ENCODE measurements at places on chromosomes 12 and 14.

DNA sequence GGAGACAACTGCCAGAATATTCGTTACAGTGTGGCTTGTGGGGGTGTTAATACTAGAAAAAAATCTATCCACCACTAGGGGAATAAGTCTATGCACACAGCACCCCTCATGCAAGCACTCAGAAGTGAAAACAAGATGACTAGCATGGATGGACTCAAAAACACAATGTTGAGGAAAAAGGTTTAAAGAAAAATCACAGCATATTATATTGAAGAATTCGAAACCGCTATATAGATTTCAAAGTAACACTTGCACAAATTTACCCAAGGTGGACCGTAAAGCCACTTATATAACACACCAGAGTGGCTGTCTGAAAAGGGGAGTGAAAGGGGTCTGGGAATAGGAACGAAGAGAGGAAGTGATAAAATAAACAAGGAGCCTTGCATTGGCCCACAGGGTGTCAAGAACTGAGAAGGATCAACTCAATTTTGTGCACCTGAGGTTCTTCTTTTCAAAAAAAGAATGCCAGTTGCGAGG, 544 bp downstream of the ABCD4 start:
- DNase-seq, result peak; percentile 52

DNA sequence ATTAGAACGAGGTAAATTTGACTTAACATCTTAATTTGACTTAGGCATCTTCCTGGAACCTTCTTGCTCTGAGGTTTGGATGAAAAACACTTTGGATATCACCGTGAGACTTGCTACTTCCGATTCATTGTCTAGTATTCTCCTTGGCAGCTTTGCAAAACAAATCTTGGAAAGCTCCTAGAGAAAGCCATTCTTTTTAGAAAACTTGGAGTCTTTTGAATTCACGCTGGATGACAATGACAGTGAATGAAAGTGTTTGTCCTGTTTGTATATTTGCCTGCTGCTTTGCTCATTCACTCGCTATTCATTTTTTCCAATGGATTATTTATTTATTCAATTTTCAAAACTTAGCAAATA, 222.1 kb upstream of the HMGA2 start:
- no peak for DNase-seq

GRCh38 chr12:80684077-80684495, 23.3 kb upstream of the MYF6 start:
- no peak for DNase-seq

GRCh38 chr14:51138404-51139103, 43.6 kb upstream of the TRIM9 start:
- no peak for DNase-seq

- no peak for DNase-seq
These were observed 943.2 kb downstream of the TMTC2 start for GRCh38 chr12:83629931-83630330.

DNA sequence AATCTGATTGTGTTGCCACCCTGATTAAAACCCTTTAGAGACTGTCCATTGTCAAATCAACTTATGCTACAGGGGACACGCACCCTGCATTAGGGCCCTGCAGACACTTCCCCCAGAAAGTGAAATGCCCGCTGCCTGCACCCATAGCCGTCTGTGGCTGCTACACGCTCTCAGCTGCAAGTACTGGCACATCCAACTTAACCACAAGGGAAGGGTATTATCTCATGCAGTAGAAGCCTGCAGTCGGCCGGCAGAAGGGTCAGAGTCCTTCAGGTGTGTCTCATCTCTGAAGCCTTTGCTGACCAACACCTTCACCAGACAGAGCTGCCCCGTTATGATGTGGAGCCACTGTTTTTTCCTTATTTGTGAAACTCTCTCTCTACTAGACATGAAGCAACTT, 20.8 kb downstream of the CFAP251 start:
- DNase-seq, result no peak

GRCh38 chr14:98890556-98891340, 381.2 kb downstream of the BCL11B start:
- DNase-seq, result no peak

GRCh38 chr12:14395074-14395778, 29.7 kb downstream of the ATF7IP start:
- DNase-seq, result no peak

- DNase-seq, result no peak
These were observed 84.5 kb upstream of the MANSC4 start for GRCh38 chr12:27864521-27864920.

- peak; percentile 27 for DNase-seq
These were observed 46.7 kb downstream of the GXYLT1 start for GRCh38 chr12:42097971-42098370.

DNA sequence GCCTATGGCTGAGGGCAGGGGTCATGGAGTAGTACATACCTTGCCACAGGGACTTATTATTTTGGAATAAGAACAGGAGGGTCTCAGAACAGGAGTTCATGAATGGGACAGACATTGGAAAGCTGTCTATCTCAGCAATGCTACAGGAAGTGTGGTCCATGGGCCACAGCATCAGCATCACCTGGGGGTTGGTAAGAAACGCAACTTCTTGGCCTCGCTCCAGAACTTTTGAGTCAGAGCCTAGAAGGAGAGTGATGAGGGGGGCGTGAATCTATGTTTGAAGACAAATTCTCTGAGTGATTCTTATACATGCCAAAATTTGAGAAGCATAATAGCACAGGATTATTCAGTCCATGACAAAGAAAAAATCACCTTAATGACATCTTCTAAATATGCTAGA, 156.6 kb downstream of the RPAP3 start:
- DNase-seq, result no peak

DNA sequence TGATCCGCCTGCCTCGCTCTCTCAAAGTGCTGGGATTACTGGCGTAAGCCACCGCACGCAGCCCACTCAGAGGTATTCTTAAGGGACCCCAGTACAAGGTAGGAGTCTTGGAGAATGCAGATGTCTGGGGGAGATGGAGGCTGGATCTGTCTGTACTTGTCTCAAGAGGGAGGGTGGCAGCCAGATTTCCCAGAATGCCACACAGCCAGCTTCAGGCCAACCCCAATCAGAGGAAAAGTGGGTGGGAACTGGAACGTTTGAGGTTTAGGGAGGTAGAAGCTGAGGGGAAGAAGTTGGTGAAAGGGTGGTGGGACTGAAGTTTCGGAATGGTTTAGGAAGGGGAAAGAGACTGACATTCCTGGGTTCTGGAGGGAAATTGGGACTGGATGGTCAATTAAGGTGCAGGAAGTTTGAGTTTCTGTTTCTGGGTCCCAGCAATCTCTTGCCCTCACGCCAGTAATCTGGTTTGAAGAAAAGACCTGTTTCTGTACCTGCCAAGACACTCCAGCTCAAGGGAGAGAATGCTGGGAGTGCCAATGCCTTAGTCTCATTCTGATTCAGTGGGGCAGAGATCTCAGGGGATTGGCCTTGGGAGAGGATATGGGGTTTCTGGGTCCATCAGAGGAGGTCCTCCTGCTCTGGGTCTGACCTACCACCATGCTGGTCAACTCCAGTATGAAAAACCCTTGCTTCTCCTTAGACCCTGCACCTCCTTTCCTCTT, 8.1 kb upstream of the ZNF385A start:
- DNase-seq, result no peak

- no peak for DNase-seq
These were observed 843.4 kb downstream of the SLC6A15 start for GRCh38 chr12:84069198-84069597.

- no peak for DNase-seq
These were observed 51.4 kb downstream of the HMGA2 start for GRCh38 chr12:65875640-65876071.

DNA sequence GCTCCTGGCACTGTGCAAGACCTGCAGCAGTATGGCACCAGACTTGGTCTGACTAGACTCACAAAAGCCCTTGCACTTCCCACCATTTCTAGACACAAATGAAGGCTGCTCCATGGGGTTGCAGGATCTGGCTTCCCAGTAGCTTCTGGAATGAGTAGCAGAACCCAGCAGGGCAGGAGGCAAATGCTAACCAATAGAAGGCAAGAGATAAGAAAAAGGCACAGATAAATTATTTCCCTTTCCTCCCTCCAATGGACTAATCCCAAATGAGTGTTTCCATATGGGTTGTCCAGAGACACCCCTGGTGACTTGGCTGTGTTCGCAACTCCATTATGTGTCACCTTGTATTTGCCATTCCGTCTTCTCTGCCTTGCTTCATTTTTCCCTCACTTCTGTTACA, 49.7 kb downstream of the KIF21A start:
- DNase-seq, result no peak

DNA sequence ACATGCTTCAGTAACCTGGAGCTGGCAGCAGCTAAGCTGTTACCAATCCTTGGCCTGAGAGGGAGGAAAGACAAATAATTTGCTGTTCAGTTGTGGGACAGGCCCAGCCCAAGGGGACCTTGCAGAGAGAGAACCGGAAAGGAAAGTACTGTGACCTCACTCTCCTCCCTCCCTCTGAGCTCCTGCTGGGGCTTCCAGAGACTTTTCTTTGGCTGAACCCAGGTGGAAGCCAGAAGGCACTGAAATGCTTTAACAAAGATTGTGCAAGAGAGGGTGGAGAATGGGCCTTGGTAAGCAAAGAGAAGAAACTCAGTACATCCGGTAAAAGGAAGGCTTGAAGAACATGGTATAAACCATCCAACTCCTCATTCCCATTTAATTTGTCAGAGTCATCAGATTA, 457.1 kb downstream of the GLT1D1 start:
- no peak for DNase-seq

GRCh38 chr14:83994020-83994419, 1535.9 kb upstream of the FLRT2 start:
- DNase-seq, result no peak

GRCh38 chr12:90858252-90858651, 96.7 kb downstream of the CCER1 start:
- no peak for DNase-seq

GRCh38 chr14:38507299-38507698, 251.4 kb upstream of the CLEC14A start:
- no peak for DNase-seq

DNA sequence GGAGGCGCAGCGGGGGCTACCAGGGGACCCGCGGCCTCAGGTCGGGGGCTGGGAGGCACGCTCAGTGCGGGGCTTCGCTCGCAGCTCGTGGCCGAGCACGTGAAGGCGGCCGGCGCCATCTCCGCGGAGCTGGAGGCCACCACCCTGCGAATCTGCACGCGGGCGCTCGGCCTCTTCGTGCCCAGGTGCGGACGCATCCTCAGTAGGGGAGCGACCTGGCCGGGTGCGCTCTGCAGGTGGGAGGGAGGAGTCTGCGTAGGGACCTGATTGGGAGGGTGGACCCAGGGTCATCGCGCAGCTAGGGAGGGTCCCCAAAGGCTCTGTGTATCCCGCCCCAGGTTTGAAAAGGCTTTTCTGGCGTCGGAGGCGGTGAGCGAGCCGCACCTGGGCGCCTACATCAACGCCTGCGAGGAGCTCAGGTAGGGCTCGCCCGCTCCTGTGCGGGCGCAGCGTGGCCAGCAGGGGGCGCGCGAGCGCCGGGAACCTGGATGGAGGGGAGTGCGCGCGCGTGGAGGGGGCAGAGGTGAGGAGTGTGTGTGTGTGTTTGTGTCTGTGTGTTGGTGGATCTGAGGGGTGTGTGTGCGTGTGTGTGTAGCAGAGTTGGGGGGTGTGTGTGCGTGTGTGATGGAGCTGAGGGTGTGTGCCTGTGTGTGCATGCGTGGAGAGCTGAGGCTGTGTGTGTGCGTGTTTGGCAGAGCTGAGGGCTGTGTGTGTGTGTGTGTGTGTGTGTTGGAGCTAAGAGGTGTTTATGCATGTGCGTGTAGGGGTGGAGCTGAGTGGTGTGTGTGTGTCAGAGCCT, 10.3 kb downstream of the EXOC3L4 start:
- DNase-seq, result peak; percentile 74

- DNase-seq, result no peak
These were observed 70.7 kb downstream of the NOVA1 start for GRCh38 chr14:26527095-26527494.

DNA sequence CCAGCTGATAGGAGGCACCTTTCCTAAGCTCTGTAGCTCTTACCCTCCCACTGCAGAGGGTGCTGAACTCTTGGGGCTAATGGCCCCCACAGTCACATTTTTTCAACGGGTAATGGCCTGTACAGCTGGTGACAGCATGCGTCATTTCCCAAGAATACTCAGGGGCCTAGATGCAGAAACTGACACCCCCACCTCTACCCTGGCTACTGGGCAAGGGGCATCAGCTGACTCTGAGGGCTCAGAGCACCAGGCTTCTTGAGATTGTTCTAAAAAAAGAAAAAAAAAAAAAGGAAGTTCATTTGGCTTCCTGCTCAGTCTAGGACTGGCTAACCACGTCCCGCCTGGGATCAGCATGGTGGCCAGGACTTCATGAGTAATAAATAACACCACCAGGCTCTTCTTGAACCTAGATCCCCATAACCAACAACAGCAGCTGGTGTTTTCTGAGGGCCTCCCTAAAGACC, 35.2 kb downstream of the ZFP36L1 start:
- DNase-seq, result no peak

- DNase-seq, result no peak
These were observed 5.1 kb downstream of the BCL7A start for GRCh38 chr12:122026706-122027333.

- DNase-seq, result no peak
These were observed 107.5 kb downstream of the PHLDA1 start for GRCh38 chr12:75923964-75924666.

GRCh38 chr12:78192979-78193378, 362.3 kb downstream of the NAV3 start:
- no peak for DNase-seq
